ENCODE measurements at places on chromosomes 1 and 21. TPM values are rescaled to one million over a fixed set of nuclear protein-coding genes. Genes with fewer than 3 reads are reported as not detected.

DNA sequence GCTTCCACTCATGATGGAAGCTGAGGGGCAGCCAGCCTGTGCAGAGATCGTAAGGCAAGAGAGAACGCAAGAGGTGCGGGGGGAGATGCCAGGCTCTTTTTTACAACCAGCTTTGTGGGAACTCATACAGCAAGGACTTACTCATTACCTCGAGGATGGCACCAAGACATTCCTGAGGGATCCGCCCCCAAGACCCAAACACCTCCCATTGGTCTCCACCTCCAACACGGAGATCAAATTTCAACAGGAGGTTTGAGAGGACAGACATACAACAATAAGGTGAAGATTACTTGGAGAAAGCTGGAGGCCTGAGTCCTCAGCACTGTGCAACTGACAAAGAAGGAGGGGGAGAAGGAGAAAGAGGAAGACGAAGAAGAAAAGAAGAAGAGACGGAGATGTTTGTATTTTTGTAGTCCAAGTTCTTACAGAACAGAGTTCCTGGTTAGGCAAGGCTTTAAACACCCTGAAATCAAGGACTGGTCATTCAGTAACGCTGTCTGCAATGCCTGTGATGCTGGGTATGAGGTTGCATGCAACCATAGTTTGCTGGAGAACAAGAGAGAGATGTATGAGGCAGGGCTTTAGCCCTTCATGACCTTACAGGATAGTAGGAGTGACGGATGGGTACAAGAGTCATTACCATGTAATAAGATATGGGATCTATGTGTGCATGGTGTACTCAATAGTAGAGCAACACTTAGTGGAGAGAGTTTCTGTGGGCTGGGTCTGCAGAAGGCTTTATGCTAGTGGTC lies 19.7 kb upstream of the GALNT2 start:
- H3K36me3 ChIP-seq: no peaks in the 10 kb centered on the region
- DNase-seq: no peak
- no peak overlapping the region for H3K4me3 ChIP-seq
- 0 out of 2 replicates have a peak, but pooled peaks cover 1% of the 10 kb centered on the region for H3K27me3 ChIP-seq

Gene C1QA
- 0.59 TPM for total RNA-seq

DNA sequence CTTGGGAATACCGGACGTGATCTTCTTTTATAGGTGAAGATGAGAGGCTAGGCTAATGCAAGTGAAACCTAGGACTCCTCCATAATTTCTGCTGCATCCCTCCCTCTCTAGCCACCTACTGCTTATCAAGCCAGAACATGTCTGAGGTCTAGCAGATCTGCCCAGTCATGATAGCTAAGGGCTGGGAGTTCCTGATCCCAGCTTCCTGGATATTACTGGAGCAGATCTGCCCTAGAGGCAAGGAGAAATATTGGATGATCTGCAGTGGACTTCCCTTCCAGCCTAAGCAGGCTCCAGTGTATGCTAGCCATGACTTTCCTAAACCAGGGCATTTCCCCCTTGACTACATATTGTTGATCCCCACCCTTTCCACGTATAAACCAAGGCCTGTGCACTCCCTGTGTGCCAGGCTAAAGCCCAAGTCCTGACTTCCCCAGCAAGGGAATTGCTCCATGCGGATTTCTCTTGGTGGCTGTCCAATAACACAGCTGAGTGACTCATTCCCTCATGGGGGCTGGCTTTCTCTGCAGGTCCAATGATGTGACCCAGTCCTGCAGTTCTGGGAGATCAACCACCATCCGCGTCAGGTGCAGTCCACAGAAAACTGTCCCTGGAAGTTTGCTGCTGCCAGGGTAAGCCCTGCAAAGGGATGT lies 15.5 kb upstream of the SARS1 start:
- no peak overlapping the region for H3K27ac ChIP-seq
- no peaks in the 10 kb centered on the region for H3K36me3 ChIP-seq
- H3K27me3 ChIP-seq: no peaks in the 10 kb centered on the region
- no peak for DNase-seq

GRCh38 chr1:182175361-182175931 lies 113.9 kb upstream of the ZNF648 start:
- H3K27me3 ChIP-seq: peaks cover 1% of the 10 kb centered on the region
- DNase-seq: no peak
- H3K36me3 ChIP-seq: no peaks in the 10 kb centered on the region
- no peak overlapping the region for H3K27ac ChIP-seq

GRCh38 chr1:94063379-94063778 lies 57.6 kb downstream of the ABCA4 start:
- no peak overlapping the region for H3K4me3 ChIP-seq
- no peak for DNase-seq
- H3K27me3 ChIP-seq: no peaks in the 10 kb centered on the region
- H3K36me3 ChIP-seq: no peaks in the 10 kb centered on the region
- no peak overlapping the region for H3K27ac ChIP-seq
- H3K4me1 ChIP-seq: no peaks in the 10 kb centered on the region

Gene RGS13
- 0.23 TPM for total RNA-seq

GRCh38 chr21:42654179-42654912 lies 925 bp downstream of the PDE9A start:
- H3K27me3 ChIP-seq: peaks cover 23% of the 10 kb centered on the region
- H3K36me3 ChIP-seq: no peaks in the 10 kb centered on the region
- H3K4me3 ChIP-seq: no peak overlapping the region
- no peak for DNase-seq
- peaks cover 15% of the 10 kb centered on the region for H3K4me1 ChIP-seq

- H3K27me3 ChIP-seq: no peaks in the 10 kb centered on the region
- H3K4me3 ChIP-seq: no peak overlapping the region
Measured at GRCh38 chr1:78277253-78277652, 213.5 kb upstream of the PTGFR start.

DNA sequence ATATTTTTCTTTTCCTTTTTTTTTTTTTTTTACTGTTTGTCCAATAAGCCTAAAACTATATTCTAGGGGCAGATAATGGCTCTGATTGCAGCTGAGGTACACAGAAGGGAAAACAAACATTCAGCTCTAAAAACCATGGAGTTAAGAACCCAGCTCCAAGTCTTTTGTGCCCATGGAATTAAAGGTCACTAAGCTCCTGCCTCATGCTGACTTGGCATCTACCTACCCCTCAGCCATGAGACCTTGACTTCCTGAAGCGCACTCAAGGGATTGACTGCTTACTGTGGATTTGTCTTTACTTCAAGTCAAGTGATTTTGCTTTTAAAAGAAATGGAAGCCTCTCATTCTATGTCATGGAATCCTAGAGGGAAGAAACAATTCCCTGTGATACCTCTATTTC lies 192.3 kb downstream of the AMY1C start:
- H3K4me1 ChIP-seq: no peaks in the 10 kb centered on the region
- no peaks in the 10 kb centered on the region for H3K27me3 ChIP-seq
- H3K27ac ChIP-seq: no peak overlapping the region
- no peak for DNase-seq
- H3K36me3 ChIP-seq: no peaks in the 10 kb centered on the region
- H3K4me3 ChIP-seq: no peak overlapping the region

DNA sequence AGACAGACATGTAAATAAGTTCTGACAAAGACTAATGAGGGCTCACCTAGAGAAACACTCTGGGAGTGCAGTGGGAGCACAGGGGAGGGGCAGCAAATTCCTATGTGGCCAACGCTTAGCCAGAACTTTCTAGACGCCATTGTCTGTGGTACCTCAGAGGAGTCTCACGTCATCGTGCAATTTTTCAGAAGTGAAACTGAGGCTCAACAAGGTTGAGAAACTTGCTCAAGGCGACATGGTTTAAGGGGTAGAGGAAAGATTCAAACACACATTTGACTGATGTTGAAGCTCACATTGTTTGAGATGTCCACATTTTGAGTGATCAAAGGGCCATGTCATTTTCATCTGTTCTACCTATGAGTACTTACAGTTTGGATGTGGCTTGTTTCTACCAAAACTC lies 152.6 kb upstream of the LMO4 start:
- H3K27ac ChIP-seq: no peak overlapping the region
- H3K36me3 ChIP-seq: no peaks in the 10 kb centered on the region
- H3K4me1 ChIP-seq: no peaks in the 10 kb centered on the region

Gene SELL
- total RNA-seq: 43.6 TPM

GRCh38 chr1:233677690-233678354 lies 63.9 kb downstream of the KCNK1 start:
- DNase-seq: no peak
- H3K4me3 ChIP-seq: no peak overlapping the region
- H3K27ac ChIP-seq: no peak overlapping the region

Gene KIAA1614
- 0.24 TPM for total RNA-seq

Gene PTAFR
- total RNA-seq: 25.5 TPM

Gene TNFSF18
- total RNA-seq: not detected

DNA sequence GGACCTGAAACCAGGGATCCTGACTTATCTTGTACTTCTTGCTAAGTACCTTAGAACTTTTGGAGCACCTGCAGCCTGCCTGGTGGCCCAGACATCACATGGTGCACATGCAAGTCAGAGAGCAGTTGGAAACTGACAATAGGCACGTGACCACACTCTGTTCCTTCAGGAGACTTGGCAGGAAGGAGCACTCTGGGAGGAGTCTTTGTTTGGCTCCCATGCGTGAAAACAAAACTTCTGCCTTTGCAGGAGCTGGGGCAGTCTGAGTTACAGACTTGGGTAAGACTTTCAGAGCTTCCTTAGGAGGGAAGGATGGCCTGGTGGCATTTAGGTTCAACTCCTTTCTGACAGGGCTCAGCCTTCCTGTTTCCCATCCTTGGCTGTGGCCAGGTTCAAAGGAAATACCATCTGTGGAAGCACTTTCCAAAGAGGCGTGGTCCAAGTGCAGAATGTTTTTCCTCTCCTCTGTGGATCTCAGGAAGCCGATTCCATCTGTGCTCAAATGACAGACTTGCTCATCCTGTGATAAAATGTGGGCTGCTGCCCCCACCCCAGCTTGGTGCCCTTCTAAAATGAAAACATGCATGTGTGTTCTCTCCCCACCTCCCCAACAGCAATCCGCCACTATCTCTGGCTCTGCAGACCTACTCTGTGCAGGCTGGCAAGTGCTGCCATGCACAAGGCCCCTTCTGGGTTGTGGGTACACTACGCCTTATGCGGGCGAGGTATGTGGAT lies 14.1 kb upstream of the ZNF436 start:
- no peak overlapping the region for H3K4me3 ChIP-seq
- H3K27me3 ChIP-seq: no peaks in the 10 kb centered on the region
- H3K36me3 ChIP-seq: no peaks in the 10 kb centered on the region
- no peak for DNase-seq

- H3K4me1 ChIP-seq: no peaks in the 10 kb centered on the region
- no peak overlapping the region for H3K27ac ChIP-seq
- no peak for DNase-seq
- H3K27me3 ChIP-seq: no peaks in the 10 kb centered on the region
Measured at GRCh38 chr1:167772436-167772835, 50.7 kb downstream of the MPZL1 start.

- no peaks in the 10 kb centered on the region for H3K4me1 ChIP-seq
- no peaks in the 10 kb centered on the region for H3K27me3 ChIP-seq
- H3K27ac ChIP-seq: no peak overlapping the region
- DNase-seq: no peak
- no peak overlapping the region for H3K4me3 ChIP-seq
- H3K36me3 ChIP-seq: no peaks in the 10 kb centered on the region
Measured at GRCh38 chr1:164977561-164977960, 379.0 kb downstream of the LMX1A start.

GRCh38 chr1:41811051-41811795 lies 107.5 kb downstream of the HIVEP3 start:
- H3K4me3 ChIP-seq: no peak overlapping the region
- DNase-seq: no peak
- no peak overlapping the region for H3K27ac ChIP-seq
- H3K36me3 ChIP-seq: no peaks in the 10 kb centered on the region

Gene ILDR2
- total RNA-seq: 5.4 TPM

- H3K27me3 ChIP-seq: no peaks in the 10 kb centered on the region
- H3K4me3 ChIP-seq: peak overlapping the region; percentile 95
- no peak for DNase-seq
- H3K36me3 ChIP-seq: peaks cover 11% of the 10 kb centered on the region
- H3K27ac ChIP-seq: peak overlapping the region; percentile 6
Measured at GRCh38 chr1:36307601-36308330, 1.6 kb downstream of the SH3D21 start.

Gene SPRR2B
- not detected for total RNA-seq

Gene EVA1C
- not detected for total RNA-seq

DNA sequence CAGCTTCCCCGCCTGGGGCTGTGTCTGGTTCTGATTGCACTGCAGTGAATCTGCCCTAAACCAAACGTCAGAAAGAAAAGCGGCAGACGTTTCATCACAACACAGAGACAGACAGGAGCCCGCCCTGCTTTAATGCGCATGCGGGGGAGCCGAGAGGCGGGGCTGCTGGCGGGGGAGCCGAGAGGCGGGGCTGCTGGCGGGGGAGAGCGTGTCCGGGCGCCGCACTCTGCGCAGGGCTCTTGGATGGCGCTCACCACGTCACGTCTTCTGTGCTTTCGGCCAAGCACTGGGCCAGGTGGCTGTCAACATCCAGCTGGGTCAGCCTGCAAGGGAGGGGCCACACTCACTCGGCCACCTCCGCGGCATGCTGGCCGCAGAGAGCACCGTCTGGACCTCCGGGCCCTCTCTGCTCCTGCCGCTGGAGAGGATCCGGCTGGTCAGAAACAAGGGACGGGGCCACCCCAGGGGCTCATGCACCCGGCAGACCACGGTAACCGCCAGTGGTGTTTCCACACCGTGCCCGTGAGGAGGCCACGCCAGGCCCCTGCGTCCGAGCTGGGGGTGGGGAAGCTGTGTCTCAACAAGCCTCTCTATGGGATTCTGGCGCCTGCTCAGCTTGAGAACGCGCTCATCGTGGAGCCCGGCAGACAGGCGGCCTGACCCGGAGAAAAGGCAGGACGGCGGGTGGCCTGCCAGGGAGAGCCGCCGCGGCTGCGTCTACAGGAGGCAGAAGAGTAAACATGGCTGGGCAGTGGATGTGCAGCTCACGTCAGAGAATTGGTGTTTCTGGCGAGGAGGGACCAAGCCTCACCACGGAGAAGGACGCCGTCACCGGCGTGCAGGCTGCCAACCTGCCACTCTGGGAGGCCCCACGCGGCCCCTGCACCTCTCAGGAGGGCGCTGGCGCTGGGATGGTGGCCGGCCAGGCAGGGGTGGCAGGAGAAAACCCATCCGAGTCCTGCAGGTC lies 4.8 kb downstream of the FAAP20 start:
- H3K27ac ChIP-seq: peak overlapping the region; percentile 42
- H3K36me3 ChIP-seq: no peaks in the 10 kb centered on the region
- DNase-seq: no peak
- H3K4me1 ChIP-seq: no peaks in the 10 kb centered on the region
- no peaks in the 10 kb centered on the region for H3K27me3 ChIP-seq

DNA sequence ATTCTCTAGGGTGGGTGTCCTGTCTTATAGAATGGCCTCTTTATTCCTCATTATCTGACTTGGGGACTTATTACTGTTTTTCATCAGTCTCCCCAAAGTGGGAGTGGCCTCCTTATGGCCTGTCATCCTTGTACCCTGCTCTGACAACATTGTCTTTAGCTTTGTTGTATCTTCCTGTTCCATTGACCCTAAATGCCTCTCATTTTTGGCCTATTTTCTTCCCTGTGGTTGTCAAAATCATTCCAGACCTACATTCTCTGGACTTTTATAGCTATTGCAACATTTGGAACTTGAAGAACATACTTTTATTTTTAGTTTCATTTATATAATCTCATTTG lies 9.7 kb downstream of the SFT2D2 start:
- no peak for DNase-seq
- H3K4me1 ChIP-seq: no peaks in the 10 kb centered on the region
- H3K36me3 ChIP-seq: peaks cover 57% of the 10 kb centered on the region
- H3K4me3 ChIP-seq: no peak overlapping the region
- H3K27me3 ChIP-seq: no peaks in the 10 kb centered on the region

Gene MCOLN2
- total RNA-seq: 103 TPM

Data from GM12878 (cell line).